ENCODE measurements at places on chromosomes 16 and 17.
A peak's percentile ranks its signal among the peaks of the same experiment; 100 is the strongest.

DNA sequence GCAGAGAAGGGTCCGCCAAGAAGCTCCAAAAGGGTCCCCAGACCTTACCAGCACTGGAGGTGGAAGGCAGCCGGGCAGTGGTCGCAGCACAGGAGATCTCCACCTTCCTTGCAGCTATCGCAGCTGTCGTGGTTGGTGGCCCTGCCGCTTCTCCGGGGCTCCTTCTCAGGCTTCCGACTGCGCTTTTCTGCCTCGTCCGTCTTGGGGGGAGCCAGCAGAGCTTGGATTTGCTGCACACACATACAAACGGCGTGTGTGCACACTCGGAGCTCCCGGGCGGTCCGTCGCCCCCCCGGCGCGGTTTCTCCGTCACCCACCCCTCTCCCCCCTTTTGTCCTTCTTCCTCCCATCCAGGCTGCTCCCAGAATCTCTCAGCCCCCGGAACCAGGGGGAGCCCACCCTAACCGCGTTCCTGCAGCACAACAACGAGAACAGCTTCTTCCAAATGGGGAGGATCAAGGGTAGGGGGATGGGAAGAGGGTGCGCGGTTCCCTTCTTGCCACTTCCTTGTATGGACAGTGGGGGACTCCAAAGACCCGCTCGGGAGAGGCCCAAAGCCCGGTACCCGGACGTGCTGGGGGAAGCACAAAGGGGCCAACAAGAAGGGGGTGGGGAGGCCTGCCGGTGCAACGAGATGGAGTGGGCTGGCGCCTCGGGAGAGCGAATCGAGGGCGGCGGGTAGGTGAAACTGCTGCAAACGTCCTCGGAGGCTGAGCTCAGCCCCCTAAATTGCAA, 1.1 kb downstream of the PHF12 start:
- DNase-seq: peak; percentile 55

DNA sequence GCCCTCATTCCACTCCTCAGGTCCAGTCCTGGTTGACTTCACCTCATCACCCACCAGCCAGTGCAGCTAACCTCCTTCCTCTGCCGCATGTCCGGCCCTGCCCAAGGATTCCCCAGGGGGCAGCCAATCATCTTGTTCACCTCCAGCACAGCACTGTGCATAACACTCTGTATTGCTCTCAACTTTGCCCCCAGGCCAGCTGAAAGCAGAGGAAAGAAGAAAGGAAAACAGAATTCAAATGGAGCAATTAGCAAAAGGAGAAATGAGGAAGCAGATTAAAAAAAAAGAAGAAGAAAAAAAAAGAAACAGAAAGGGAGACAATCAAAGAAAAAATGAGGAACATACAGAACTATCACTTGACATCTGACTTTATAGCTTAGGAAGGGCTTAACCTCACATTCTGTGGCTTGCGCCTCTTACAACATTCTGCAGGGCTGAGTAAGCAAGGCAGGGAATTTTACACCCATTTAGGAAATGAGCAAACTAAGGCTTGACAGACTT, 26.1 kb downstream of the GAS7 start:
- no peak for DNase-seq

DNA sequence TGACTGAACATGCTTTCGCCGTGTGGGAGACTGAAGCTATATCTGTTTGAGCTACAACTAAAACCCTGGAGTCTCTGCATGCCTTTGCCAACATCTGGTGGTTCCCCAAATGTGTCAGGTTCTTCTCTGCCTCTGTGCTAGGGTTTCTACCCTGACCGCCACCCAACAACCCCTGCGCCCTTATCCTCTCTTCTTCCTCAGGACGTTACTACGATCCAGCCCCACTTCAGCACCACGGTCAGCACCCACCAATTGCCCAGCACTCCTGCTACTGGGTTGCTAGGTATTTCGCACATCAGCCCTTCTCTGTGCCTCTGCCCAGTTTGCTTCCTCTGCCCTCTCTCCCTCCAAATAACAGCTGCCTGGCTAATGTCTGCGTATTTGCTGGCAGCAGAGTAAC, 106.3 kb upstream of the HSBP1 start:
- no peak for DNase-seq

GRCh38 chr16:27650073-27650701, 100.2 kb downstream of the KATNIP start:
- no peak for DNase-seq

DNA sequence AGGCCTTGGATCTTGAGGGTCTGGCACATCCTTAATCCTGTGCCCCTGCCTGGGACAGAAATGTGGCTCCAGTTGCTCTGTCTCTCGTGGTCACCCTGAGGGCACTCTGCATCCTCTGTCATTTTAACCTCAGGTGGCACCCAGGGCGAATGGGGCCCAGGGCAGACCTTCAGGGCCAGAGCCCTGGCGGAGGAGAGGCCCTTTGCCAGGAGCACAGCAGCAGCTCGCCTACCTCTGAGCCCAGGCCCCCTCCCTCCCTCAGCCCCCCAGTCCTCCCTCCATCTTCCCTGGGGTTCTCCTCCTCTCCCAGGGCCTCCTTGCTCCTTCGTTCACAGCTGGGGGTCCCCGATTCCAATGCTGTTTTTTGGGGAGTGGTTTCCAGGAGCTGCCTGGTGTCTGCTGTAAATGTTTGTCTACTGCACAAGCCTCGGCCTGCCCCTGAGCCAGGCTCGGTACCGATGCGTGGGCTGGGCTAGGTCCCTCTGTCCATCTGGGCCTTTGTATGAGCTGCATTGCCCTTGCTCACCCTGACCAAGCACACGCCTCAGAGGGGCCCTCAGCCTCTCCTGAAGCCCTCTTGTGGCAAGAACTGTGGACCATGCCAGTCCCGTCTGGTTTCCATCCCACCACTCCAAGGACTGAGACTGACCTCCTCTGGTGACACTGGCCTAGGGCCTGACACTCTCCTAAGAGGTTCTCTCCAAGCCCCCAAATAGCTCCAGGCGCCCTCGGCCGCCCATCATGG, 4.0 kb upstream of the ADGRG3 start:
- no peak for DNase-seq

GRCh38 chr17:34095106-34095505, 160.0 kb upstream of the CCL2 start:
- DNase-seq: no peak

GRCh38 chr16:72844225-72844920, 203.6 kb downstream of the ZFHX3 start:
- no peak for DNase-seq

DNA sequence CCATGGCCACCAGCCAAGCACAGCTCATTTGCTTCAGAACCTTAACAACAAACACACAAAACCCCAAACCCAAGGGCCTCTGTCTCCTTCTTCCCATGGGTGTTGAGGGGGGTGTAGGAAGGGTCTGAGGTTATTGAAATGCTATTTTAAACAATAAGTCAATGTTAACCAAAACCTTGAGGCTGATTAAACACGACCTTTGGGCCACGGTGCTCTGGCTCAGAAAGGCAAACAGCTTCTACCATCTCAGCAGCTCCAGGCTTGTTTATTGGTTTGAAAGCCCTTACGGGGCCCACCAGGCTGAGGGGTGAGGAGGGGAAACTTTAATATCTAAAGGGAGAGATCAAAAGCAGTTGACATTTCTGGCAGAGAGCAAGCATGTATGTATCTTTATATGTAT, 185.7 kb upstream of the IRX6 start:
- no peak for DNase-seq

DNA sequence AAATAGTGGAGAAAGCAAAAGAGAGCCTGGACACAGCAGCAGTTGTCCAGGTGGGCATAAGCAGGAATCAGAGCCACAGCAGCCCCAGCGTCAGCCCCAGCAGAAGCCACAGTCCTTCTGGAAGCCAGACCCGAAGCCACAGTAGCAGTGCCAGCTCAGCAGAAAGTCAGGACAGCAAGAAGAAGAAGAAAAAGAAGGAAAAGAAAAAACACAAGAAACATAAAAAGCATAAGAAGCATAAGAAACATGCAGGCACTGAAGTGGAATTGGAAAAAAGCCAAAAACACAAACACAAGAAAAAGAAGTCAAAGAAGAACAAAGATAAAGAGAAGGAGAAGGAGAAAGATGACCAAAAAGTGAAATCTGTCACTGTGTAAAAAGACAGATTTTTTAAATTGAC, 32.7 kb downstream of the RBBP6 start:
- DNase-seq: no peak

- no peak for DNase-seq
Observed at GRCh38 chr17:50154604-50155003, 4.1 kb upstream of the PPP1R9B start.

- DNase-seq: no peak
Observed at GRCh38 chr16:87954361-87954760, 3.1 kb downstream of the BANP start.

Data from memory B cell (primary cell).